ENCODE measurements at places on chromosomes 16 and 17.

DNA sequence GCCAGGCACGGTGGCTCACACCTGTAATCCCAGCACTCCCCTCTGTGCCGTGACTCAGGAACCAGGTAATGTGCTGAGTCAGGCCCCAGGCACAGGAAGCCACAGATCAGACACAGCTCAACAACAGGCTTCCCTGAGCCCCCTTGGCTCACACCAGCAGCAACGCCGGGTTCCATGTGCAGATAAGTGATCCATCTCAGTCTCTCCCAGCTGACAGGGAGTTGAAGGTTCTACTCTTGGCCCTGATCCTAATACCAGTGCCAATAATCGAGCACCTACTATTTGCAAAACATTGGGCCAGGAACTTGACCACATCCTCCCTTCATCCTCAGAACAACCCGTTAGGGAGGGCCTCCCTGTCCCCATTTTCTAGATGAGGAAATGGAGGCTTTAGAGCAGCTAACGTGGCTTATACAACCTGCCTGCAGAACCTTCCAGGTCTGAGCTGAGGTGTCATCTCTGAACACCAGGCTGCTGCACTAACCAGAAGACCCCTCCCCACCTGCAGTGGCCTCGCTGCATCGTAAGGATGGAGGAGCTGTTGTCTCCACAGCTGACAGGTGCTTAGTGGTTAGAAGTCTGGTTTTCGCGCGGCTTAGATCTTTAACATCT lies 64.8 kb upstream of the AMZ2 start:
- DNase-seq, result no peak

DNA sequence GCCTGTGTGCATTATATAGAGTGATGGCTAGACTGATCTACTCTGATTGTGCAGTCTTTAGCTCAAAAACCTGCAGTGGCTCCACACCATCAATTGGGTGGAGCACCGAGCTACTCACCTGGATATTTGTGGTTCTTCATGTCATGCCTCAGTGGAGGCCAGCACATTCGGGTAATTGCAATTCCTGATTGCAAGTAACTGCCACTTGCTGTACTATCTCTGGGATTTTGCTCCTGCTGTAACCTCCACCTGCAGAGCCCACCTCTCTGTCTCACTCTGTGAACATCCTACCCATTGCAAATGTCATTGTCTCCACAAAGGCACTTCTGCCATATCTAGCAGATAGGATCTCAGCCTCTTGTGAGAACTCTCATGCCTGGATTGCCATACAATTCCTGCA lies 1.7 kb upstream of the CCL1 start:
- DNase-seq, result no peak

DNA sequence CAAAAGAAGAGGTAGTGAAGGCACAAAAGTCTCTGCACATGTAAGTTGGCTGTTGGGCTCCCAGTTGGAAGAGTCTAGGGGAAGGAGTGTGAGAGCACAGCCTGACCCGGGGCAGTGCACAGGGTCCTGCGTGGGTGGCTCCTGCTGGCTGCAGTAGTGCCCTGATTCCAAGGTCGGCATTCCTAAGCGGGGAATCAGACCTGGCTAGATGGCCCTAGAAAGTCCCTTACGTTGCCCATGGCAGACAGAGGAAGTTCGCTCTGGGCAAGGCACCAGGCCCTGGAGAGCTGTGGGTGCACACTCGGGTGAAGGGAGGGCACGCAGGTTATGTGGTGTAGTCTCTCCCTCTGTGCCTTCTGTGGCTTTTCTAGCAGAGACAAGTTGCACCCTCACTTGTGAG lies 22.8 kb upstream of the SLC5A11 start:
- no peak for DNase-seq

GRCh38 chr17:12769981-12770380 lies 19.3 kb upstream of the ARHGAP44 start:
- no peak for DNase-seq

DNA sequence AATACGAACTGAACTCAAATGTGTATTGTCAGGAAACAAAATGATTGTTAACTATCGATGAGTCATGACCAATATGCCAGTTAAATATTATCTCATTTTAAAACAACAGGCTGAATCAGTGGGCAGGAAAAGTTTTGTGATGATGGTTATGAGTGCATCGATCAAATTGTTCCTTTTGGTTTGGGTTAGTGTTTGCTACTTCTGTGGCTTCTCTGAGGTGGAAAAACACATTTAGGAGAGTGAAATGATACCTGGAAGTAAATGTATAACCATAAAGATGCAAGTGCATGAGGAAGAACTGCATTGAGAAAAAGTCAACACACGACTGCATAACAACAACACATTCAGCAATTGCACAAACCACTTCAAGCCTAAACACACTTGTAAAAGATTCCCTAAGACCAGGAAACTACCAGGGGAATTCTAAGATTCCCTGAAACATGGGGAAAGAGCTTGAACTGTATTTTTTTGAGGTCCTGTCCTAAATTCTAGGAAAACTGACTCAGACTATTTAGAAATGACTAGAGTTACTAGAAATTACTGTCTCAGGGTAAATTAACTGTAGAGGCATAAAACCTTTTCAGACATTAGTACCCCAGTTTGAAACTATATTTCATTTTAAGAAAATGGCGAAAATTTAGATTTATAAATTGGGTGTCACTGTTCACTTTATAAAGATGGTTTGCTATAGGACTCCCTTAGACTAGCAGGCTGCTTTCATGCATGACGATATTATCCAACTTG lies 44.8 kb downstream of the CDYL2 start:
- DNase-seq, result no peak

DNA sequence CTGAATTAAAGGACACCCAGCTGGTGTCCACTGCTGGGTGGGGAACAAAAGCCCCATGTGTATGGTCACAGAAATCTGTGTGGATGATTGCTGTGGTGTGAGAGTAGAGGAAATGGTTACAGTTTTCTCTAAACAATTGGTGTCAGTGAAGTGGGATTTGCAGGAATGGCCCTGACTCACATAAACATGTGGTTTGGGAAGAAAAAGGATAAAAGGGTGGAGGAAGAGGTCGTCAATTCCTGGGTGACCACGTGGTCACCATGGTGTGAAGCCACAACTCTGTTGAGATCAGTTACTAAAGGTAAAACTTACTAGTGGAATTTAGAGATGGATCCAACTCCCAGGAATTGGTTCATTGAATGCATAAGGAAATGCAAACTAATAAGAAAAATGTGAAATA lies 3.6 kb upstream of the TUBG2 start:
- DNase-seq, result no peak

DNA sequence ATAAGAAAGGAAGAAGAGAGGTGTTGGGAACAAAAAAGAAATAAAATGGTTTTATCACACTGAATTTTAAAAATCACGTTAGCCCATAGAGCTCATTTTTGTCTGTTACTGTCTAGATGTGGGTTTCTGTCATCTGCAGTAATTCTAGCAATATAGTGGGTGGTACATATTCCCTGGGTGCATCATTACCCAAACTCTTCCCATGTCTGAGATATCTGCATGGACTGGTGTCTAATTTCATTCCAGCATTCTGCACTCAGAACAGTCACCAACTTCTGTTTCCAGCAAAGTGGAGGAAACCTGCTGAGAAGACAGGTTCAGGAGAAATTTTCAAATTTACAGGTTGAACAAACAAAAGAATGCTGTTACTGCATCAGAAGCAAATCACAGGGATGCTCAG lies 263.8 kb downstream of the CDH11 start:
- DNase-seq, result no peak

DNA sequence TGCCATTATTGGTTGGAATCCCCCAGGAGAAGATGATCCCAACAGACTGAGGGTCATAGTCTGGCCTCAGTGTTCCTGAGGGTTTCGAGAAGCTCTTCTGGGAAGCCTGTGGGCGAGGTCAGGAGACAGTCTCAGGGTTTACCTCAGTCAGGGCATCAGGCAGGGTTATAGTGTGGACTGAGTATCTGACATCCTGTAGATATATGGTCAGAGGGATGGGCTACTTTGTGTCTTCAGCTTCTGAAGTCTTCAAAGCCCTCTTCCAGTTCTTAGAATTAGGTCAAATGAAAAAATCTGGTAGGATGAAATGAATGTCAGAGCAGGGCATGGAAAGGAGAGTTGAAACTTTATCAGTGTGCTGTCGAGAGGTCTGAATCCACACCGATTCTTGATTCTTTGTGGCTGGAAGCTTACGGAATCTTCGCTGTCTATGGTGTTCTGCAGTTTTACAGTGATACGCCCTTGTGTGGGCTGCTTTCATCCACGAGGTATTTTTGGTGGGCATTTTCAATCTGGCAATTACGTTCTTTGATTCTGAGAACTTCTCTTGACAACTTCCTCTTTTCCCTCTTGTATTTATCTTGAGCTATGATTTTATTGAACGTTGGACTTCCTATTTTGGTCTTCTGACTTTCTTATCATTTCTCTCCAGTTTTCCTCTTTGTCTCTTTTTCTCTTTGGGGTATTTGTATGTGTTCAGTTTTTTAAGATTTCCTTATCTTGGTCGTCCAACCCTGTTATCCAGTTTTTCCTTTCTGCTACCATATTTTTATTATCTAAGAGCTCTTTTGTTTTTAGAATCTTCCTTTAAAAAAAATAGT lies 30.4 kb downstream of the BPTF start:
- no peak for DNase-seq

DNA sequence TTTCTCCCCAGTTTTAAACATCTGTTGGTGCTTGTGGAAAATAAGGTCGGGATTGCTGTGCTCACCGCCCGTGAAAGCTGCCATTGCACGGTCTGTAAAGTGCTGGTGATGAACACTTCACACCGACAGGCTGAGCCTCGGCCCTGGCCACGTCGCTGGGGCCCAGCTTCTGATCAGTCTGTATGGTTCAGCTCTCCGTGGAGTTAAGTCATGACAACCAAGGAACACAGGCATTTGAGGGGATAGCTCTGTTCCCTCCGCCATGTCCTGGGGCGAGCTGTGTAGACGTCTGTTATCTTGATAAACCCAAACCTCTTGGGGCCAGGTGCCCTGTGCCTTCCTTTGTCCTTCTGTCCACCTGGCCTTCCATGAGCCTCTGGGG lies 110.6 kb downstream of the METRNL start:
- DNase-seq, result no peak

GRCh38 chr16:56262148-56262547 lies 70.9 kb downstream of the GNAO1 start:
- DNase-seq, result peak; percentile 18

DNA sequence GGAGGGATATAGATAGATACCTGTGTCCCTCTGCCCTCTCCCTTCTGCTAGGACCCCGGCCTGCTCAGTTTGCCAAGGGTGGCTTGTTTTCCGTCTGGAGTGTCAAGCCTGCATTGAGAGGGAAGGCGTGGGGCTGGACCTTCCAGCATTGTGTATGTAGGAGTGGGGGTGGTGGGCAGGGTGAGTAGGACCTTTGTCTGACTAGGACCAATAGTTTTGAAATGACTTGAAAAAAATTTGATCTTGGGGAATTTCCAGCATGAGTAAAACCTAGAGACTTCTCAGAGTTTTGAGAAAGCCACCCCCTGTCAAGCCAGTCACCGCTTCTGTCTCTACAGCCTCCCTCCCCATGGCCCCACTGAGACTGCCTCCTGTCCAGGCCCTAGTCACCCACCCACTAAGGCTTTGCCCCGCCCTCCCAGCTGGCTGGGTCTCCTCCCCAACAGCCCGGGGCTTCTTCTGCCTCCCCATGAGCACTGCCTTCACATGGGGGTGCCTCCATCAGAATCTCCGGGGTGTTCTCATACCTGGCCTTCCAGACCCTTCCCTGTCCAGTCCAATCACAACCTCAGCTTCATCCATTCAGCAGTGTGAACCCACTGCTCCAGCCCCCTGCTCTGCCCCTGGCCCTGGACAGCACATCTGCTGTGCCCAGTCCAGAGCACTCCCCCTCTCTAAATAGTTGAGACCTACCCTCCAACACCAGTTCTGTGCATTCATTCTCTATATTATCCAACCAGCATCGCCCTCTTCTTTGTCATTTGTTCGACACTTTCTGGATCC lies 207.0 kb downstream of the MSI2 start:
- DNase-seq, result no peak

DNA sequence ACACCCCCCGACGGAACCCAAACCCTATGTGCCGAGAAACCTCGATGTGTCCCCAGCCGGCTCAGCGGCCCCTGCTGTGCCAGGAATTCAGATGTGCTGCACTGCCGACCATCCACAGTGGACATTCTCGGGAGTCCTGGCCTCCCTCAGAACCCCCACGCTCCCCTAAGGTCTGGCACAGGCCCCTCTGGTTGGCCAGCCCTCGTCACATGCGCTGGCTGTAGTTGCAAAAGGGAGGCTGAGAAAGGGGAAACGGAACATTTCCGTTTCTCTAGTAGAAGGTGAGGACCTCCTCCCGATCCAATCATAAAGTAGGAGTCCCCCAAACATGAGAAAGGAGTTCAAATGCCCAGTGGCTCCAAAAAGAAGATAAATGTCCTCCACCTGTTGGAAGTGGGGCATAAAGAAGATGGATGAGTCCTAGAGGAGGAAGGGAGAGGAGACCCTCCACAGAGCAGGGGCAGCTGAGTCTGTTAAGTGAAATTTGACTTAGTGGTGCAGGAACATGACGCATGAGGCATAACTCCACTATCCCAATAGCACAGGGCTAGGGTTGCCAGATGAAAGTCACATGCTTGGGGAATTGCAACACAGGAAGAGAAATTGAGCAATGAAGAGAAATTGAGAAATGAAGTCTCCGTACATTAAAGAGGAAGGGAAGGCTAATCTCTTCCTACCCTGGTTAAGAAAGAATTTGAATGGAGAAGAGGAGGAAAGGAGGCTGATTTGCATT lies 49.3 kb upstream of the WSB1 start:
- no peak for DNase-seq

- peak; percentile 47 for DNase-seq
Measured at GRCh38 chr17:7650509-7651096, at the start of gene ATP1B2. Gene ATP1B2 (plus strand): TSS chr17:7650926. CDS start chr17:7651519, 593 bp downstream.

DNA sequence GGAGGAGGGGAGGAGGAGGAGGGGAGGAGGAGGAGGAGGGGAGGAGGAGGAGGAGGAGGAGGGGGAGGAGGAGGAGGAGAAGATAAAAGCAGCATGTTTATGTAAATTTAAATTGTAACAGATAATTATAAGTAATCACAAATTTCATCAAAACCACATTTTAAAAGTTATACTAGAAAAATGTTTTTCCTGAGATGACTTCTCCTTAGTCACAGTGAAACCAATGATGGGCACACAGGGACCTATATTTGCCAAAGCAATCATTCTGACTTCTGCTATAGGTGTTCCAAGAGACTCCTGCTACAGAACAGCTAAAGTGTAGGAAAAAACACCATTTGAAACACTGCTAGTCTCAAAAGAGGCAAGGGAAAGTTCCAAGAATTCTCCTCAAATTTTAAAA lies 66.4 kb downstream of the CEP95 start:
- DNase-seq, result no peak

Data from stimulated activated CD4-positive, alpha-beta T cell treated with anti-CD3 and anti-CD28 coated beads, Interleukin-1b, Interleukin-23, amount 100 ng/mL, for 1 hour (primary cell).